Activated gamma-delta T cell (primary cell): ENCODE measurements at places on chromosomes 12 and 14.

DNA sequence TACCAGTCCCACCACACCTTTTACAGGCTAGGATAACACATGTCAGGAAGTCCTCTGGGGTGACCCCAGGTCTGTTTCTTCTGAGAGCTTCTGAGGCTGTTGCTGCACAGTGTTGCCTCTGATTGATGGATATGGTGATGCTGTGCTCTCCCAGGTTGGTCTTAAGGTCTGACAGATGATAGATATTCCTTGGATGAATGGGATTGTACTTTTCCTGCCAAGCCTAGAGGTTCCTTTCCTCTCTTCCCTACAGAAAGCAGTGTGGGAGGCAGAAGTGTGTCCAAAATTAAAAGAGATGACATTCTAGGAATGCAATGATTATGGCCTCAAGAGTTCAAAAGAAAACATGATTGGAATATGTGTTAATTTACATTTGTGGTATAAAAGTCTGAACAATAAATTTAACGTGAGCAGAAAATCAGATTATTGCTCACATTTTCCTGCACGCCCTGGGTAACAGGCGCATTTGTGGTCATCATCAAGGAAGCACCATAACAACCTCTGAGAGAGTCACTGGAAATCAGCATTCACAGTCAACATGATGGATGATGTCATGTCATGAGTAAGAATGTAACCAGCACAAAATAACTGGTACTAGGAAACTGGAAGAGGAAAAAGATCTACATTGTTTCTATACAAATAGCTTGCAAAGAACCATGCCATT lies 73.7 kb downstream of the BBS10 start:
- no peak for DNase-seq

- no peak for DNase-seq
Measured at GRCh38 chr12:22042976-22043669, 2.9 kb upstream of the CMAS start.

GRCh38 chr12:18171571-18171970 lies 81.6 kb upstream of the RERGL start:
- DNase-seq: no peak

GRCh38 chr14:74611650-74612349 lies at the start of gene LTBP2:
Gene LTBP2, minus strand, starts transcription at chr14:74612237. Its CDS starts 293 bp downstream, at chr14:74611944.
- no peak for DNase-seq

DNA sequence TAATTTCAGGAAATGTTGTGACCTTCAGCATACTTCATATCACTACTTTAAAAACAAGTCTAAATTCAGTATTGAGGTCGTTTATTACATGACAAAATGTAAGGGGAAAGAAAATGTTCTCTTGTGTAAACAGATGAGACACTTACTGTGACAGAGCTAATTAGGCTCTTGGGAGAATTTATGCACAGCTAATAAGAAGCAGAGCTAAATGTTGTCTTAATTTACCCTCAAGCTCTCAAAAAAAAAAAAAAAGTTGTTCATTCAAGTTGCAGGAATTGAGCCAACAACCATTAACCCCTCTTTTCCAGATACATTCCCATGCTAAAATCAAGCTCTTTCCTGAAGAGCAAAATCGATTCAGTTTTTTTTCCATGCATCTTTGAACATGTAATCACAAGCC lies 1419.4 kb downstream of the FSCB start:
- no peak for DNase-seq

GRCh38 chr14:71070169-71070568 lies 162.9 kb downstream of the PCNX1 start:
- DNase-seq: no peak

DNA sequence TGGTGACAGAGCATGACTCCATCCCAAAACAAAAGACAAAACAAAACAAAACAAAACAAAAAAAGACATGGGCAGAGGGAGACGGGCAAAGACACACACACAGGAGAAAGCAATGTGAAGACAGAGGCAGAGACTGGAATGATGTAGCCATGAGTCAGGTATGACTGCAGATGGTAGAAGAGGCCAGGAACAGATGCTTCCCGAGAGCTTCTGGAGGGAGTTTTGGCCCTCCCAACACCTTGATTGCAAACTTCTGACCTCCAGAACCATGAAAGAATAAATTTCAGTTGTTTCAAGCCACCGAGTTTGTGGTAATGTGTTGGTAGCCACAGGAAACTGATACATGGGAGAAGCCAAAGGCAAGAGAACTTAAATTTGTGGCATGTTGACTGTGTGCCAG lies 27.1 kb downstream of the VWF start:
- DNase-seq: no peak

DNA sequence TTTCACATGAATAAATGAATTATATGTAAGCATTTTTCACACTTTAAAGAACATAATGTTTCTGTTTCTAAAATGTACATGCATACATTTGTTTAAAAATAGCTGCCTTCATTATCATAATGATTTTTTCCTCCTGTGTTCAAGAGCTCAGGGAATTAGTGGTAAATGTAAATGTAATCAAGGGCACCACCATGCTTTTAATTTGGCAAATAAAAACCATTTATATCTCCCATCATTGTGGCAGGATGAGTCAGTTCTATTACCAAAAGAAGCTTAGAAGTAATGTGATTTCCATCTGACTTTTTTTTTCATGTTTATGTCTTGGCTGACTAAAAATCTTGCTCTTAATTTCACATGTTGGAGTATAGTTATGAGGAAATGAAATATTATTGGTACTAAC lies 176.1 kb downstream of the GXYLT1 start:
- no peak for DNase-seq

DNA sequence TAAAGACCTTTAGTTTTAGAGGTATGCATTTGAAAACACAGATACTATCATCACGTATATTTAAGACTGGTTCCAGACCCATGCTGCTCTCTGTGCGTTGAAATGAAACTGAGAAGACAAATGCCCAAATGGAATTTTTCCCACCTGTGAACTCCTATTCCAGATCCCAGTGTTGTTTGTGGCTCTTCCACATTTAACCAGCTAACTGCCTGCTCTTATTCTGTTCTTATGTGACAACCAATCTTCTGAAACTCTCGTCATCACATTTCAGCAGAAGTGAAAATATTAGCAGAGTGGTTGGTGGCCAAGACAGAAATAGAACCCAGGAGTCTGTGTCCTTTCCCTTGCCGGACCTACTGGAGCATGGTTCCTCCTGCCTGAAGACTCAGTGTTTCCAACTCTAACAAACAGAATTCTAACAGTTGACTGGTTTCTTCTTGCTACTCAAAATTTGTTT lies 460.2 kb downstream of the RAD51B start:
- DNase-seq: no peak
